ENCODE measurements at places on chromosomes 3 and 15. TPM values are rescaled to one million over a fixed set of nuclear protein-coding genes. Genes with fewer than 3 reads are reported as not detected.

- H3K36me3 ChIP-seq: no peaks in the 10 kb centered on the region
- H3K27me3 ChIP-seq: no peaks in the 10 kb centered on the region
- no peak for DNase-seq
Observed at GRCh38 chr3:73653877-73654276, 29.1 kb upstream of the PDZRN3 start.

GRCh38 chr3:128217702-128218547 lies 64.6 kb downstream of the EEFSEC start:
- DNase-seq: no peak
- H3K27ac ChIP-seq: no peak overlapping the region
- H3K4me1 ChIP-seq: no peaks in the 10 kb centered on the region
- no peak overlapping the region for H3K4me3 ChIP-seq
- H3K36me3 ChIP-seq: no peaks in the 10 kb centered on the region
- no peaks in the 10 kb centered on the region for H3K27me3 ChIP-seq

DNA sequence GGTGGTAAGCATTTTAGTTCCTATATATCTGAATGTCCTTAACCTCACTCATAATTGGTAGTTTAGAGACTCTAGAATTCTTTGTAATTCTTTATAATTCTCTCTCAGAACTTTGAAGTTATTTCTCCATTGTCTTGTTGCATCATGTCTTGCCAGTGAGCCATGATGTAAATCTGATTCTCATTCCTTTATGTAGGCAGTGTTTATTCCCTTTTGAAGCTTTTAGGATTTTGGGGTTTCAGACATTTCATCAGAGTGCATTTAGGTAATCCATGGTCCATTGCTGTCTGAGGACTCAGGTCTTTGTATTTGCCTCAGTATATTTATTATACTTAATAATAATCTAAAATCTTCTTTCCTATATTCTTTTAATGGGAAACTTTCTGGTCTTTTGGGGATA lies 20.6 kb downstream of the CMC1 start:
- H3K27ac ChIP-seq: no peak overlapping the region
- H3K27me3 ChIP-seq: no peaks in the 10 kb centered on the region
- H3K36me3 ChIP-seq: peaks cover 16% of the 10 kb centered on the region

DNA sequence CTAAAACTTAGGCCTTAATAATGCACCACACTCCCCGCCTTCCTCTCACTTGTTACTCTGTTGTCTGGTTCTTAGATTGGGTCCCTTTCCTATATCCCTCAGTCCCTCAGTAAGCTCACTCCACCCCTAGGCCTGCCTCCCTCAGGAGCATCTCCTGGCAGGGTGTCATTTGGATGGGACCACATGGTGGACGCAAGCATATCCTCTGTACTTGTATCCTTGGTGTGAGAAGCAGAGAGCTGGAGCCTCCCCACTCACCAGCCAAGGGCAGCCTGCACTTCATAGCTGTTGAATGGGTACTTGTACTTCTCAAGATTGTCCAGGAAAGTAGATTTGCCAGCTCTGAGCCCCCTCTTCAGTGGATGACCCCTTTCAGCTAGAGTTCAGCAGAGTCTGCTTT lies 11.6 kb downstream of the SEC61A1 start:
- H3K27me3 ChIP-seq: no peaks in the 10 kb centered on the region
- peaks cover 44% of the 10 kb centered on the region for H3K36me3 ChIP-seq
- no peak overlapping the region for H3K4me3 ChIP-seq
- H3K27ac ChIP-seq: no peak overlapping the region
- no peak for DNase-seq

DNA sequence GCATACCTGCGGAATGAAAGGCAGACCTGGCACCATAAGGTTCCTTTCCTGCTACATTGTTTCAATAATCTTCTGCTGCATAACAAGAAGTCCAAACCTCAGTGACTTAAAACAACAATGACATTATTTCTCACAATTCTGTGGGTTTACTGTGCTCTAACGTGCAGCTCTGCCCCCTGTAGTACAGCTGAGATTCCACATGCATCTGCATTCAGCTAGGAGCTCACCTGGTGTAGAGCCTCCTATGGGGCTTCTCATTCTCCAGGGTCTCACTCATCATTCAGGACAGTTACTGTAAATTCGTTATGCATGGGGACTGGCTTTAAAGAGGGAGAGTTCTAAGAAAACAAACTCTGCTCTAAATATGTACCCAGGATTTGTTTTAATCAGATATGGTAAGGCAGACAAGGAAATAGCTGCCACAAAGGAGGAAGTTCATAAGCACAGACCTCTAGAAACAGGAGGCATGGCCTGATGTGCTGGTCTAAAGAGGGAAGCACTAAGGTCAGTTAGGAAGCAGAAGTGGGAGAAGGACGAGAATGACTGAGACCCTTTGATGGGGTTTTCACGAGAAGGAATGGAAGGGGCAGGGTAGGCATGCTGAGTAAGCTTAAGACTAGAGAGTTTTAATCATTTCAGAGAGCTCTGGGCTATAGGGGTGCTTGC lies 347.0 kb downstream of the NEK10 start:
- no peak for DNase-seq
- no peaks in the 10 kb centered on the region for H3K27me3 ChIP-seq
- H3K4me3 ChIP-seq: no peak overlapping the region

DNA sequence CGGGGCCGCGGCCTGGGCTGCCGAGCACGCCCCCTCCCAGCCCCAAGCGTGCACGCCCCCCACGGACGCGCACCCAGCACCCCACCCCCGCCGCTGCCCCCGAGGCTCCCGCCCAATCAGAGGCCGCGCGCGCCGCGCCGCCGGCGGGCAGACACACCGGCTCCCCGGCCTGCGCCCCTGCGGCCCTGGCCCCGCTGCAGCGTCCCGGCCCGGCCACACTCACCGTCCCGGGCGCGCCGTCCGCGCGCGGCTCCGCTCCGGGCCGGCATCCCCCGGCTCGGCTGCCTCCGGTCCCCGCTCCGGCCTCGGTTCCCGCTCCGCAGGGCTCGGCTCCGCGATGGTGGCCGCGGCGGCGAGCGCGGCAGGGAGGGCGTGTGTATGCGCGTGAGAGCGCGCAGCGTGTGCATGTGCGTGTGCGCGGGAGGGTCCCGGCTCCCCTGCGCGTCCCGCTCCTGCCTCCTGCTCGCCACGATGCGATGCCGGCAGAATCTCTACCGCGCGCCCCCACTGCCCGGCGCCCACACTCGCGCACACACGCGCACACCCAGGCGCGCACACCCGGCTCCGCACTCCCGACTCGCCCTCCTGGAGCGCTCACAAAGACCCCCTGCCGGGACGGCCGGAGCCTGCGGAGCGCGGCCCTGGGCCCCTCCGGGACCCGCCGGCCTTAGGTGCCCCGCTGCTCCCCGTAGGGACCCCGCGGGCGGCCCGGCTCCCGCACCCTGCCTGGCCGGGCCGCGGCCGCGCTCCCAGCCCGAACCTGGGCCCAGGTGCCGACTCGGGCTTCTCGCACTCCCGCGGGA lies 186.5 kb upstream of the LINGO1 start:
- H3K27me3 ChIP-seq: peaks cover 8% of the 10 kb centered on the region
- peaks cover 19% of the 10 kb centered on the region for H3K4me1 ChIP-seq
- peak overlapping the region; percentile 5 for H3K4me3 ChIP-seq
- no peak overlapping the region for H3K27ac ChIP-seq

The SLCO2A1 gene
- total RNA-seq: 6.3 TPM

DNA sequence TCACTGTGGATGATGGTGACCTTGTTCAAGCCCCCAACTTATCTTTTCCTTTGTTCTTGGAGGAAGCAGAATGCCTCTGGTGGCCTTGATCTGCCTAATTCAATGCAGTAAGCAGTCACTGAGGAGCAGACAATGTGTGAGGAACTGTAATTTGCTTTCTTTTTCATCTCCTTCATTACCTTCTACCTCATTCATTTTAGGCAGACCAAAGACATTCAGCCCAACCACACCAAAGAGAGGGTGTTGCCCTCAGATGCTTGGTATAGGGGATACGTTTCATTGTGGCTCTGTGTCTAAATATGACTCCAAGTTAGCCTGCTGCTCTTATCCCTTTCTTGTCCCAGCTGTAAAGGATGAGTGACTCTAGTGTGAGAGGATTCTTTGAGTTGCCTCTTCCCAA lies 15.3 kb downstream of the EXOSC7 start:
- DNase-seq: no peak
- H3K4me1 ChIP-seq: peaks cover 13% of the 10 kb centered on the region
- H3K27ac ChIP-seq: no peak overlapping the region
- H3K27me3 ChIP-seq: no peaks in the 10 kb centered on the region
- H3K36me3 ChIP-seq: peaks cover 49% of the 10 kb centered on the region

GRCh38 chr3:195616681-195617080 lies 32.9 kb upstream of the APOD start:
- no peaks in the 10 kb centered on the region for H3K27me3 ChIP-seq
- no peak overlapping the region for H3K4me3 ChIP-seq
- H3K27ac ChIP-seq: no peak overlapping the region
- H3K4me1 ChIP-seq: no peaks in the 10 kb centered on the region
